ENCODE measurements at places on chromosomes 5 and 9.

DNA sequence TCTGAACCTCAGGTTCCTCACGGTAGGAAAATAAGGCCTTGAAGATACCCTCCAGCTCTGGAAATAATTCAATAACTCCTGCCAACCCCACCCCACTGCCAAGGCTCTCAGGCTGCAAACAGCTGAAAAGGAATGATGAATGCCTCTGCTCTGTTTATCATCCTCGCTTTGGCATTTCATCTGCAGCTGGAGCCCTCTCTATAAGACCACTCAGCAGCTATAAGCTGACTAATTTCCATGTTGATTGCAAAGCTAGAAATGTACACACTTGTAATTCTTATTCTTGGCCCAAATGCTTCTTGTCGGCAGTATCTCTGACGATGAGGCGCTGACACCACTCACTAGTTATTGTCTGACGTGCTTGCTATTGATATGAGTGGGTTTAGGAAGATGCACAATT, 408.4 kb upstream of the NMUR2 start:
- no peak for DNase-seq

DNA sequence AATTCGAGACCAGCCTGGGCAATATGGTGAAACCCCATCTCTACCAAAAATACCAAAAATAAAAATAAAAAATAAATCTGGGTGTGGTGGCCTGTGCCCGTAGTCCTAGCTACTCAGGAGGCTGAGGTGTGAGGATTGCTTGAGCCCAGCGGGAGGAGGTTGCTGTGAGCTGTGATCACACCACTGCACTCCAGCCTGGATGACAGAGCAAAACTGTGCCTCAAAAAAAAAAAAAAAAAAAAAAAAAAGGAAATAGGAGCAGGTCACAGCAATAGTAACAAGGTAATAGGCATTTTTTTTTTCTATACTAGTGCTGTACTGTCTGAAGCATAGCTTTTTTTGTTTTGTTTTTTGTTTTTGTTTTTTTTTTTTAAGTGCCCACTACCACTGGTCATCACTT, 5.8 kb downstream of the LRRC70 start:
- DNase-seq: no peak

- no peak for DNase-seq
Observed at GRCh38 chr5:66718374-66719002, 122.3 kb downstream of the MAST4 start.

- no peak for DNase-seq
Observed at GRCh38 chr5:23352446-23352845, 155.0 kb upstream of the PRDM9 start.

DNA sequence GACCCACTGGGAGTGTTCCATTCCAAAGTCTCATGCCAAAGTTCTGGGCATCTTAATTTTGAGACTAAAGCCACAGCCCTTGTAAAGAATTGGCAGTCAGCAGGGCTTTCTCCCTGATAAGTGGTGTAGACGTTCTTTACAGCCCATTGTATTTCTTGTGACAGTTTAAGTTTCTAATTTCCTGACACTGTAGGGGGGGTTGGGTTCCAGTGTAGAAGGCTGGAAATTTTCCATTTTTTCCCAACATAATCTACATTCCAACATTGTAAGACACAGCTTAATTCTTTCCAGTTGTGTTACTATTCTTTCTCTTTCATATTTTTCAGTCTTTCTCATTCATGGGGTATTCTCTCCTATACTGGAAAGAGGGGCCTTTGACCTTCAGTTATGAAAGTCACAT, 121.1 kb downstream of the FBXL7 start:
- no peak for DNase-seq

DNA sequence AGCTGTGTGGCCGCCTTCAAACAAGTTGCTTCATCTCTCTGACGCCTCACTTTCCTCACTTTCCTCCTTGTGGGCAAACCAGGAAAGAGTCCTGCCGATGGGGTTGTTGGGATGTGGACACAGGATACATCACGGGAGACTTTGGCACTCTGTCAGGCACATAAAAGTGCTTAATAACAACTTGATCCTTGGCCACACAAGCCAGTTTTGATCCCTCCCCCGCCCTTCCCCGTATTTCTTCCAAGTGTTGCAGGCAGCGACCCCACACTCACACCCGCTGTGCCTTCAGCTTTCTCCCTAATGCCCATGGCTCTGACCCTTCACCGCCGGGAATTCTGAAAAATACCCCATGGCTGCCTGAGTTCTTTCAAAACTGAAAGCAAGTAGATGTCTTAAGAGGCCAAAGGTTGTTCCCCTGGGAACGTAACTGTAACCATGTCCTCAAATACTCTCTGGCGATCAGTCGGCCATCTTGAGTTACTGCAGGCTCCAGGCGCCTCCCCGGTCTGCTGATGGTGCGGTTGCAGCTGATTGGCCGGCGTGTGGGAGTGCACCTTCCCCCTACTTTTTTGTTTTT, 59.8 kb downstream of the ARHGEF37 start:
- no peak for DNase-seq

GRCh38 chr5:1185038-1185627, 16.3 kb upstream of the SLC6A19 start:
- DNase-seq: no peak

DNA sequence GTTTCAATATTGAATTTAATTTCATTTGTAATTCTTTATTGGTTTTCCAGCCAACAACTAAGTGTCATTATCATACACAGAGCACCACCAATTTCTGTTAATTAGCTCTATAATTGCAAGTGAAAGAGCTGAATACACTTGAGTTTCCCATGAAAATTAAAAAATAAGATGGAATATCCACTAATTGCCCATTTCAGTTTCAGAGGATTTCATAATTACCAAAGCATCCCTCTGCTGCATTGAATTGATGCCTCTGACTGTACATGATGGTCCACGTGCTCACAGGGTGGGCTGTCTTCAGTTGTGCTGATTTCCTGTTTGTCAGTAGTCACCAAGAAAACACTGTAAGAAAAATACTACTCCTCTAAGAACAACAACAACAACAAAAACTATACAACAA, 163.8 kb downstream of the CHSY3 start:
- no peak for DNase-seq

GRCh38 chr5:96228408-96228807, 204.6 kb downstream of the PCSK1 start:
- DNase-seq: no peak

- DNase-seq: no peak
Observed at GRCh38 chr9:87827341-87827740, 55.3 kb upstream of the SPATA31E1 start.

DNA sequence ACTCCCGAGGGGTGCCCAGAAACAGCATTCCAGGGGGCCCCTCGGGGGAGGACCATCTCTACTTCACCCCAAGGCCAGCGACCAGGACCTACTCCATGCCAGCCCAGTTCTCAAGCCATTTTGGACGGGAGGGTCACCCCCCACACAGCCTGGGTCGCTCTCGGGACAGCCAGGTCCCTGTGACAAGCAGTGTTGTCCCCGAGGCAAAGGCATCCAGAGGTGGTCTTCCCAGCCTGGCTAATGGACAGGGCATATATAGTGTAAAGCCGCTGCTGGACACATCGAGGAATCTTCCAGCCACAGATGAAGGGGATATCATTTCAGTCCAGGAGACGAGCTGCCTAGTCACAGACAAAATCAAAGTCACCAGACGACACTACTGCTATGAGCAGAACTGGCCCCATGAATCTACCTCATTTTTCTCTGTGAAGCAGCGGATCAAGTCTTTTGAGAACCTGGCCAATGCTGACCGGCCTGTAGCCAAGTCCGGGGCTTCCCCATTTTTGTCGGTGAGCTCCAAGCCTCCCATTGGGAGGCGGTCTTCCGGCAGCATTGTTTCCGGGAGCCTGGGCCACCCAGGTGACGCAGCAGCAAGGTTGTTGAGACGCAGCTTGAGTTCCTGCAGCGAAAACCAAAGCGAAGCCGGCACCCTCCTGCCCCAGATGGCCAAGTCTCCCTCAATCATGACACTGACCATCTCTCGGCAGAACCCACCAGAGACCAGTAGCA, 83.9 kb downstream of the GOLPH3 start:
- DNase-seq: no peak

- no peak for DNase-seq
Observed at GRCh38 chr5:33563983-33564908, 123.5 kb downstream of the TARS1 start.

GRCh38 chr9:136343121-136343883, 16.0 kb downstream of the GPSM1 start:
- no peak for DNase-seq

DNA sequence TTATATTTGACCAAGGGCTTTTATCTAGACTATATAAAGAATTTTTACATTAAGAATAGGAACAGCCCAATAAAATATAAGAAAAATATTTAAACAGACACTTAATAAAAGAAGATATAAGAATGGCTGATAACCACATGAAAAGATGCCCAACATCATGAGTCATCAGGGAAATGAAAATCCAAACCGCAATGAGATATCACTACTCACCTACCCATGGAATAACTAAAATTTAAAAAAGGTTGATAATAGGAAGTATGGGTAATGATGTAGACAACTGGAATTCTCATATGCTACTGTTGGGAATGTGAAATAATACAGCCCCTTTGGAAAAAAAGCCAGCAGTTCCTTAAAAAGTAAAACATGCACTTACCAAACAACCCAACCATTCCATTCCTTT, 206.9 kb upstream of the PCSK5 start:
- no peak for DNase-seq

- no peak for DNase-seq
Observed at GRCh38 chr9:9099646-9100045, 1300.1 kb upstream of the DMAC1 start.

DNA sequence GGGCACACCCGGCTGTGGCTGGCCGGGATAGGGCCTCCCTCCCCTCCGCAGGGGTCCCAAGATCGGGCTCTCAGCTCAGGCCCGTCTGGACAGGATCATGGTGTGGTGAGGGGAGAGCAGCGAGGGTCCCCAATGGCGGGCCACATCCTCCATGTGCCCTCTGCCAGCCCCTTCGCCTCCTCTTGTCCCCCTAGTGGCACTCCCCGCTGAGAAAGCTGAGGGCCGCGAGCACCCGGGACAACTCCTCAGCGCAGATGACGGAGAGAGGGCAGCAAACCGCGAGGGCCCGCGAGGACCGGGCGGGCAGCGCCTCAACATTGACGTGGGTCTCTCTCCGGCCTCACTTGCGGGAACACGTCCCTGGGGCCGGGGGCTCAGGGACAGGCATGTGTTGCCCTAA, 24.6 kb downstream of the NKD2 start:
- no peak for DNase-seq

DNA sequence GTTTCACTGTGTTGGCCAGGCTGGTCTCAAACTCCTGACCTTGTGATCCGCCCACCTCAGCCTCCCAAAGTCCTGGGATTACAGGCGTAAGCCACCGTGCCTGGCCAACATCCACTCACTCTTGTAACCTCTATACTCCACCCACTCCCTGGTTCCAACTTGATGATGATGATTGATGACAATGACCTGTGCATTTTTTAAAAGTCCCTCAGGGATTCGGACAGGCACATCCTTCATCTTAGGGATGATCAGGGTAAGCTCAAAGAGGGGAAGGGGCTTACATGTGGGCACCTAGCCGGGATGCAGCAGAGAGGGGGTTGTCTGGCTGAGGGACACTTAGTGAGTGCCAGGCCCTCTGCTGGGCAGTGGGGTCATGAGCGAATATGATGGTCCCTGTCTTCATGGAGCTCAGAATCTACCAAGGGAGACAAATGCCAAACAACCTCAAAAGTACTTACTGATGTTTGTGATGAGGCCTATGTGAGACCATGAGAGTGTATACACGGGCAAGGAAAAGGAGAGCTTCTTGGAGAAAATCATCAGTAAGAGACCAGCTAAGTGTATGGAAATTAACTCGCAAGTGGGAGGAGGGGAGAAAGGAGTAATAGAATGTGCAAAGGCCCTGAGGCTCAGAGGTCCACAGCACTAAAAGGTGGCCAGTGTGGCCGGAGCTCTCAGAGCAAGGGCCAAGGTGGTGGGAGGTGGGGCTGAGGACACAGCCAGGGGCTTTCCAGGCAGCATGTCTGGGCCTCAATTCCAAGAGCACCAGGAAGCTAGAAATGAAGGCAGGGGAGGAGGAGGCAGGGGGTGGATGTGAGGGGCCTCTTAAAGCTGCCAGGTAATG, 27.4 kb downstream of the LHX2 start:
- no peak for DNase-seq

DNA sequence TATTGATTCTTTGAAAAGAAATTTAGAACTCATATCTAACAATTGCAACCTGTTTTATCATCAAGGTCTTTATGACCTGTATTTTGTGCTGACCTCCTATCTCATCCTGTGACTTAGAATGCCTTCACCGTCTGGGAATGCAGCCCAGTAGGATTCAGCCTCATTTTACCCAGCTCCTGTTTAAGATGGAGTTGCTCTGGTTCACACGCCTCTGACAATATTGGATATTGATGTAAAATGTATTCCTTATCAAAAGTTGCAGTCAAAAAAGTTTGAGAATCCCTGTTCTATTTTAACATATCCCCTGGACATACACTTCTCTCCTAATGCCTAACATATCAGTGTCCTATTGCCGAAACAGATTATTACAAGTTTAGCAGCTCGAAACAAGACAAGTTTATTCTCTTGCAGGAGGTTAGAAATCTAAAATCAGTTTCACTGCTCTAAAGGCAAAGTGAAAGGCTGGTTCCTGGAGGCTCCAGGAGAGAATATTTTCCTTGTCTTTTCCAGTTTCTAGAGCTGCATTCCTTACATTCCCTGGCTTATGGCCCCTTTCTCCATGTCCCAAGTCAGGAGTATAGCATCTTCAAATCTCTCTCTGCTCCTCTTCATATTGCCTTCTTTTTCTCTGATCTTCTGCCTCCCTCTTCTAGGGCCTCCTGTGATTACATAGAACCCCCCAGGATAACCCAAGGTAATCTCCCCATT, 31.5 kb upstream of the LVRN start:
- no peak for DNase-seq

DNA sequence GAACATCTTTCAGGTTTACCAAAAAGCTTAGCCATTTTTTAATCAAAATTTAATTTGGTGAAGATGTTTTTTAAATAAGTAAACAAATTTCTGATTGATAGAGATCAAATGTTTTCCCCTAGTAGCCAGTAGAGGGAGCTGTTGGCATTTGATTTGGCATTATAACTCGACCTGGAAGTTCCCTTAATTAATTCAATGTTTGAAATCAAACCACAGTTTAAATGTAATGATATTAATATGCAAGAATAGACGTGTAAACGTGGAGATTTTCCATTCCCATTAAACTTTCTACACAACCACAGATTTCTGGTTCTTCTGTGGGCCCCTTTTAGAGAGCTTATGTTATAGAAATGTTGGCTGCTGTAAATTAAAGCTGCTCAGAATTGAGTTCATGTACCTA, 148.1 kb upstream of the MPDZ start:
- no peak for DNase-seq

GRCh38 chr5:31701642-31702299, 62.8 kb downstream of the PDZD2 start:
- no peak for DNase-seq

- DNase-seq: no peak
Observed at GRCh38 chr5:5619546-5619945, 197.1 kb downstream of the ICE1 start.

Data from stimulated activated naive B cell treated with anti-CD40 and anti-IgM and Interleukin-4, amounts not matched to agents 10 μg/mL and 1 μg/mL and 100 μg/mL, for 72 hours (primary cell).